Neural progenitor cell (in vitro differentiated cells): ENCODE measurements at places on chromosomes 3 and 15.

- peak; percentile 81 for DNase-seq
These were observed 68.5 kb downstream of the TMCO5A start for GRCh38 chr15:38002883-38003477.

DNA sequence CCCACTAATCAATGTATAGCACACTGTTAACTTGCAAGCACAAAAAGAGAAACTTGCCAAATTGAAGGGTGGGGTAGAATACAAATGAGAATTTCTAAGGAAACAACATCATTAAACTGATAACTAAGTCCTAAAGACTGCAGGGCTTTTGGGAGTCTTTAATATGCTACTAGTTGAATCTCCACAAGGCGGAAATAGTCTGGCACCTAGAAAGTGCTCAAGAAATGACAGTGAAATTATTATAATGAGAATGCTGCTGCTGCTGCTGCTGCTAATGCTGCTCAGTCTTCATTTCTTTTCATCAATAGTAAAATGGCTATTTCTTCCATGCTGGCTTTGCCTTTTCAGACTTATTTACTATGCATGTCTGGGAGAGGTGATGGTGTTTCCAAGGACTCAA lies 91.8 kb downstream of the BTD start:
- DNase-seq = no peak

DNA sequence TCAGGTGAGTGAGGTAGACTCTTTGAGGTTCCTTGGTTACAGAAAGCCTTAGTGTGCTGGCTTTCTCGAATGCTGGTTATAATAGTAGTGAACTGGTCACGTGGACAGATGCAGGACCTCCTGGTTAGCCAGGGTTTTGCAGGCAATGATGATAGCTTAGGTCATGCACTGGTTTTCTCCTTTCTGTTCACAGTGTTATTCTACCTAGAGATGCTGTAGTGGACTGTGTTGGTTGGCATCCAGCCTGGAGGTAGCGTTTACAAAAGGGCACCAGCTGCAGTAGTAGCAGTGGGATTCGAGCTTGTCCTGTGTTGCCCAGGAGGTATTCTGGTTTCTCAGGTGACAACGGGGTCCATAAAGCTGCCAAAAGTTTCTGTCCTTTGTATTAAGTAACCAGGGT lies 27.0 kb downstream of the PCCB start:
- DNase-seq = no peak

DNA sequence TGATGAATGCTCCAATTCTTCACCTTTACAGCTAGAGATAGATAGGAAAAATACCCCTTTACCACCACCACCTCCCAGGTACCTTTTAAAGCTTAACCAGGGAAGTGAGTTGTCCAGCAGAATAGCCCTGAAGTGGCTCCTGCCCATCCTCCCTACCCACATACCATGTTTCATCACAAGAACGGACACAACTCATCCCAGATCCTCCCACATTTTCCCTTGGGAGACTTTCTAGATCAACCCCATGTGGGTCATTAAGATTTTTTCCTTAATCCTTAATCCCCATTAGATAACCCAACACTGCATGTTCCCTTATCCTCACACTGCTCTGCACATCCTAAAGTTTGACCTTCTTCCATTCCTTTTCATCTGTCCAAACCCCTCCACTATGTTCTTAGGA lies 69.3 kb downstream of the CHST2 start:
- DNase-seq = no peak

DNA sequence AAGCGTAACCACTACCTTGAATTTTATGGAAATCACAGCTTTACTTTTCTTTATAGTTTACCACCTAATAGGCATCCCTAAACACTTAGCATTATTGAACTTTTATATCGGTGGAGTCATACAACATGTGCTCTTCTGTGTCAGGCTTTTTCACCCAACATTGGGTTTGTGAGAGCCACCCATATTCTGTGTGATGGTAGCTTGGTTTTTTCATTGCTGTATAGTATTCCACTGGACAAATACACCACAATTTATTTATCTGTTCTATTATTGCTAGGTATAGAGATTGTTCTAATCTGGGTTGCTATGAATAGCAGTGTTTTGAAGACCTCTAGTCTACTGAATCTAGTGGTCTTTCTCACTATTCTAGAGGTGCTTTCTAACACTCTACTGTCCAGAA lies 31.6 kb upstream of the ATP1B3 start:
- no peak for DNase-seq

DNA sequence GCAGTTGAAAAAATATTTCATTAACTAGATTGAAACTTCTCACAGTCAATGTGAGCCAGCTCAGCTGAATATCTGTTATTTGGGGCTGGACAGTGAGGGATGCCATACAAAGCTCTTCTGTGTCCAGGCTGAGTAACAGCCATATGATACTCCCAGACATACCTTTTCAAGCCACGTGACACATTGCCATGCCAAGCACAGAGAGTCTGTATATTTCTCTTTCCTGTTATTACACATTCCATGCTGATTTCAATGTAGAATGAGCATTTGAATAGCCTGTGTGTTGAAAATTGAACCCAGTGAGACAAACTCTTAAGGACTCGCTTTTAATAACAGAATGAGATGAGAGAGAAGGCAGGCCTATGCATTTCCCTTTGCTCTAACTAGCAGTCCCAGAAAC lies 334.7 kb upstream of the RASGRP1 start:
- DNase-seq = no peak

DNA sequence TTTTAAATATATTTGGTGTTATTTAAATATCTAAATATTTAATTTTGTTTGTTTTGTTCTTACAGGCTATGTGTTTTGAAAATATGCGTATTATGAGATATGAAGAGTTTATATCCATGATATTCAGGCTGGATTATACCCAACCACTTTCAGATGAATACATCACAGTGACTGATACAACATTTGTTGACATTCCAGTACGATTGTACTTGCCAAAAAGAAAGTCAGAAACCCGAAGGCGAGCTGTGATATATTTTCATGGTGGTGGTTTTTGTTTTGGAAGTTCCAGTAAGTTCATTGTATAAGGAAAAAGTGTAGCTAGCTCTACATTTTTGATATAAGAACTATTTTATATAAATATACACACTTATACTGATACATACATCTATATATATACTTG lies 6.9 kb downstream of the AADACL2 start:
- DNase-seq = no peak

DNA sequence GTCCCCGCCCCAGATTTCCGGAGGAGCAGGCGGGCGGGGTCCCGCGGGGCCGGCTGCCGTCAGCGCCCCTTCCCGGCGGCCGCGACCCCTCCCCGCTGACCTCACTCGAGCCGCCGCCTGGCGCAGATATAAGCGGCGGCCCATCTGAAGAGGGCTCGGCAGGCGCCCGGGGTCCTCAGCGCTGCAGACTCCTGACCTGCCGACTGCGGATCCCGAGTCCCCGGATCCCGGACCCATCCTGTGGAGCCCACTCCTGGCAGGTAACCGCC lies at the start of gene TRH:
Gene TRH, plus strand, starts transcription at position 157 of the 269 bp plus-strand sequence. CDS start 1,097 bp downstream, outside the sequence.
- peak; percentile 78 for DNase-seq

- no peak for DNase-seq
These were observed 1.1 kb upstream of the BCL2L10 start for GRCh38 chr15:52113708-52114107.

- DNase-seq = no peak
These were observed 724.8 kb upstream of the CFAP20DC start for GRCh38 chr3:59774634-59775033.

DNA sequence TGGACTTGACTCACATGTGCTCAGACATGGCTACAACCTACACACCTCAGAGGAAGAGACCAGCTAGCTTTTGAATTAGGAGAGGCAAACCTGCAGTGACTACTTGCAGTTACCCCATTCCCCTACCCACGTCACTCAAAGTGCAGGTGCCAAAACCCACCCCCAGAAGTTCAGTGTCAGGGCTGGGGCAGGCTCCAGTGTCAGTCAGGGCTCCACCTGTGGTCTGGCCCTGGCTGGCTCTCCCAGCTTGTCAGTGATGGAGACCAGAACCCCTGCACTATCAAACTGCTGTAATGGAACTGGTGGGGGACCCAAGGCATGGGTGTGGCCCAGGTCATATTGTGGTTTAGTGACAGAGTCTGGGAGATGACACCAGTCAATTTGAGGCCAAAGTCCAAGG lies 32.6 kb upstream of the SLC41A3 start:
- no peak for DNase-seq

DNA sequence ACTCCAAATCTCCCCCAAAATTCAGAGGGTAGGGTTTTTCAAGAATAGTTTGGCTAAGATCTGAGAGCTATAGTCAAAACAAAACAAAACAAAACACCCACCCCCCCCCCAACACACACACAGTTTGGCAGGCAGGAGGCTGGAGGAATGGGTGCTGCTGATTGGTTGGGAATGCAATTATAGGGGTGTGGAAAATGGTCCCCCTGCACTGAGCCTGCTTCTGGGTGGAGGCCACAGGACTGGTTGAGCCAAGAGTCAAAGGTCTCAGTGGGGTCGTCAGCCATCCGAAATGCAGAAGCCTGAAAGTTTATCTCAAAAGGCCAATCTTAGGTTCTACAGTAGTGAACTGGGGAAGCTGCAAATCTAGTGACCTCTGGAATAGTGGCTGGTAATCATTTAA lies 2.5 kb upstream of the HACD2 start:
- no peak for DNase-seq

- no peak for DNase-seq
These were observed 170.2 kb upstream of the TPRG1 start for GRCh38 chr3:189001559-189001958.

- DNase-seq = peak; percentile 80
These were observed 795 bp upstream of the MYNN start for GRCh38 chr3:169772305-169772896.

- DNase-seq = no peak
These were observed 58.5 kb upstream of the TNFSF10 start for GRCh38 chr3:172581757-172582166.

DNA sequence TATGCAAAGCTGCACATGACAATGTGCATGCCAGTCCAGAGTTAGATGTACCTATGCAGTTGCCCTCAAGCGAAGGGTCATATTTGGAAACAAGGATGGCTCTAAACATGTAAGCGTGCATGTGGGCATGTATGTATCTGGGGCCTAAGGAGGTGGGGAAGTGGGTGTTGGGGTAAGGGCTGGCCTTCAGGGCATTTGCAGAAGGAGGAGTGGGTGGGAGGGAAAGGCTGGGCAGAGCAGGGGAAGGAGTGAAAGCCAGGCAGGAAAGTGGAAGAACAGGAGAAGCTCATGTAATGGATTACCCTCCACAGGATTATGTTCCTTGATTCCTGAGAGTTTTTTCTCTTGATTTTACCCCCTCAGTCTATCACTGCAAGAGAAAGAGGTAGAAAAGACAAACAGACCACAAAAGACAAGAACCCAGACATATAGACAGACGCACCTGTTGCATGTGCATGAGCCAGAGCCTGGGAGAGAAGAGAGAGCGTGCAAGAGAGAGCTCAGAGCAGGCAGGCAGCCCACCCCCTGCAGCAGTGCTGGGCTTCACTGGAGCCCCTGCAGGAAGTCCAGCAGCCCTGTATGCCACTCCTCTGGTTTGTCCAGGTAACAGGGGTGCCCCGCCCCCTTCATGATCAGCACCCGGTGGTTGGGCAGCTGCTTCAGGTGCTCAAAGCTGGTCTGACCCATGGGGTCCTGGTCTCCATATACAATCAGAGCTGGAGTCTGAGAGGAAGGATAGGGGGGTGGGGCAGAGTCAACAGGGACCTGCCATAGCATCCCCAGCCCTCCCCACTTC lies 1.8 kb upstream of the PCBP4 start:
- DNase-seq = peak; percentile 23

GRCh38 chr3:140585828-140586227 lies 92.0 kb upstream of the TRIM42 start:
- DNase-seq = no peak

DNA sequence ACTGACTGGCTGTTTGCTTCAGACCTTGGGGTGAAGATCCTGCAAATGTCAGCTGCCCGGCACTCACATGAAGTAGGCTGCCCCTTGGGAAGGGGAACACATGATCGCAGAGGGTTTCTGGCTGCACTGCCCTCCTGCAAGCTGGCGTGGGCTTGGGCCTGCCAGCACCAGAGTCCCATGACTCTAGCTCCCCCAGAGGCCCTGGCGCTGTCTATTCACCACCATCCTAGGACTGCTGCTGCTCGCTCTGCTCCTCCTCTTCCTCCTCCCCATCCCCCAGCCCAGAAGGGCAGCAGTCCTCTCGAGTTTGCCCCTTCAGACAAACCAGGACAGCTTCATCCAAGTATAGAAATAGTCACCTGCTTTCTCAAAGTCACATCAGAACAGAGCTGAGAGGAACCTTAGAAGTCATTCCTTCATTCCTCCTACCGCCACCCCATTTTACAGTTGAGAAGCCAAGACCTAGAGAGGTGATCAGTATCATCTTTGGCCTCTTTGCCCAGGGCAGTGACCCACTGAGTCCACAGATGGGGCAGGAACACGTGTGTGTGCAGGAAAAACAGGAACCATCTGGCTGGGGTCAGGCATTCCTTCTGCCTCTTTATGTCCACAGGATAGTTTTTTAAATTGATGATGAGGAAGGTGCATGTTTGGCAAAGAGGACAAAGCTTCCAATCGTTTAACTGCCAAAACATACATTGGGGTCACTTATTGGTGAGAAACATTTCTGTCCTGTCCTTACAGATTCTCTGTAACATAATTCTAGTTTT lies 13.2 kb downstream of the DPH3 start:
- no peak for DNase-seq

- DNase-seq = no peak
These were observed 99.5 kb downstream of the APBA2 start for GRCh38 chr15:28985316-28985645.

- DNase-seq = no peak
These were observed 63.4 kb upstream of the VEPH1 start for GRCh38 chr3:157566596-157566995.

DNA sequence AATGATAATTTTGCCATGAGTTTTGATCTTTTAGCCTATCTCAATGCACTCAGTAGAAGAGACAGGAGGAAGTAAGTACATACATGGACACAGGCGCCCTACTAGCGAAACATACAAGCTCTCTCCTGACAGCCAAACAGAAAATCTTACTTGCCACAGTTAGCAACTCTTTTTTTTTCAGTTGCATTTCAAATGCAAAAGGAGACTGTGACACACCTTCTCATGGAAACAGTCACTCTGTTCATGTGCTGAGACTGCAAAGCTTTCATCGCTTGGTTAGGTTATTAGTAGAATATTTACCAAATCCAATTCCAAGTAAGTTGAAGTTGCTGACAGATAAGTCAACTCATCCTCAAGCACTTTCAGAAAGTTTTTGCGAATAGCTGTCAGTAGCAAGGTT lies 223.3 kb downstream of the FOXP1 start:
- no peak for DNase-seq
